ENCODE measurements at places on chromosomes 3 and 15. TPM values are rescaled to one million over a fixed set of nuclear protein-coding genes. Genes with fewer than 3 reads are reported as not detected.
A peak's percentile ranks its signal among the peaks of the same experiment; 100 is the strongest.

CFAP92 gene
- 9.4 TPM for total RNA-seq

SQOR gene
- 0.41 TPM for total RNA-seq

TNIK gene
- total RNA-seq: 2.9 TPM

DNA sequence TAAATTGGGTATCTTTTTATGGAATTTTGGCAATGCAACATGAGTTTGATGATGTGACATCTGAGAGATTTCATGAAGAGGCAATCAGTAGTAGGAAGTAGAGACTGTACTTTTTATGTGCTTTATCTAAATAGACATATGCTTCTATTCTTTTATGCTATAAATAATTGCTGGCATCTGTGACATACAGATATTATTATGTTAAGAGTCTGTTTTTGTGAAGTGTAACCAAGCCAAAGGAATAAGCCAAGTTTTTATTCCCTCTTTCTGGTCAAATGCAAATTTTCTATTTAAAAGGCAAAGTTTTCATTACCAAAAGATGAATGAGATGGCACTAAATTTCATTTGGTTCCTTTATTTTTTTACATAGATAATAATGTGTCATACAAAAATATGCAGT lies 32.4 kb downstream of the PYDC2 start:
- no peak for ATAC-seq

GRCh38 chr3:146496251-146496650 lies 26.9 kb upstream of the PLSCR2 start:
- no peak for ATAC-seq

DNA sequence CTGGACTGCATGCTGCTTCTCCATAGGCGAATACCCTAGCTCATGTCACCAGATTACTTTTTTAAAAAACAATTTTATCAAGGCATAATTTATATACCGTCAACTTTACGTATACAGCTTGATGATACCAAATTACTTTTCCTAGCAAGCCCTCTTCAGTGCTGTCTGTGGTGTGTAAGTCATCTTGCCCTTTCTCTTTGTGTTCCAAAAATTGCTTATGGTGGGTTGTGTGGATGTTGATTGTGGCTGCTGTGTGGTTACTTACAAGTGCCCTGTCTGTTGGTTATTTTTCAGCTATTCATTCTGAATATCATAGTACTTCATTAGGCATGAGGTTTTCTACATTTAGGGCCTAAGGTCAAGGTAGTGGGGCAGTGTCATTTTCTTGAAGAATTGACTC lies 12.8 kb downstream of the TMOD3 start:
- no peak for ATAC-seq

GRCh38 chr3:187025656-187026316 lies 95.5 kb downstream of the ST6GAL1 start:
- no peak for ATAC-seq

- peak; percentile 88 for ATAC-seq
Measured at GRCh38 chr3:11060500-11061251, 68.1 kb downstream of the SLC6A1 start.

GRCh38 chr15:51071578-51071977 lies 23.1 kb downstream of the TNFAIP8L3 start:
- no peak for ATAC-seq

TLR9 gene
- 0.15 TPM for total RNA-seq

DNA sequence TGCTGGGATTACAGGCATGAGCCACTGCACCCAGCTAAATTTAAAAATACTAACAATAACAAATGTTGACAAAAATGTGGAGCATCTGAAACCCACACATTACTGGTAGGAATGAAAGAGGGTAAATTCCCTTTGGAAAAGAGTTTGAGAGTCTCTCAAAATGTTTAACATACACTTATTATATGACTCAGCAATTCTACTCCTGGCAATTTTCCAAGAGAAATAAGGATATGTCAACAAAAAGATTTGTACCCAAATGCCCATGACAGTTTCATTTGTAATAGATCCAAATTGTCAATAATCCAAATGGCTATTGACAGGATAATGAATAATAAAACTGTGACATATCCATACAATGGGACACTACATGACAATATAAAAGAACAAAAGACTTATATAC lies 9.0 kb downstream of the HCLS1 start:
- ATAC-seq: no peak

DNA sequence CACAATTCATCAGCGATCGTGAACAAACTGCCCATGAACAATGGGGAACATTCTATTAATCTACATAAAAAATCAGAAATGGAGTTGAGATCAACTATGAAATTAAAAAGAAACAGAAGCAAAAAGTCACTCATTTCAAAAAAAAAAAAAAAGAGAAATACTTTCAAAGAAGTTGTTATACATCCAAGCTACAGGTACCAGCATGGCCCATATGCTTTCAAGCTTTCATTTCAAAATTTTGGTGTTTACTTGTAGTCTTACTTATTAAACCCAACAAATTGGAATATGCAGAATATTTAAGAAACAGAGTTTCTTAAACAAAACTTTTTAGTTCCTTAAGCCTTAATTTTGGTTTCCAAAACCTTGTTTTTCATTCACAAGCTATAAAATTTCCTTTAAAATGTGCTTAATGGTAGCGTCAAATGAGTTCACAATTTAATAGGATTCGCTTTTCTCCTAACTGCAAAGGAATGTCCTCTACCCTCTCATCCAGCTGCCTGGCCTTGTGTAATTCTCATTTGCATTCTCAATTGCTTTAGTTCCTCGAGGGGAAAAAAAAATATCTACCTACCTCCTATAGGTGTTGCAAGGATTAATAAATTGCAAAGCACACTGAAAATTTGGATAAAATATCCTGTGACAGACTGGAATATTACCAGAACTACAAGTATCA lies 565.2 kb downstream of the ROBO1 start:
- no peak for ATAC-seq

DNA sequence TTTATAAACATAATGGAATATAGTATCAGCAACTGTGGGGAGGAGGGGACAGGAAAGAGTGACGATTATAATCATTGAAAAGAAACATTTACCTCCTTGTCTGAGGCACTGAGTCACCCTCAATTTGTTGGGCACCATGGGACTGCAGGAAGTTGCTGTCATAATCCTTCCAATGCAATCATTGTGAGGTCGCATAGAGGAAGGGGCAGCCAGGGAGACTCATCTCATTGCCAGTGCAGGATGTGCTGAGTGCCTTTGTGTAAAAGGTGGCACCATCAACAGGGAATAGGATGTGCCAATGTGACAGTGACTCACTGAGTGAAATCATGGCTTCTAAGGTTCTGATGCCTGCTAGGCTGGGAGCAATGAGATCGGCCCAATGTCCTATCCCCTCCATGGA lies 300.4 kb upstream of the ADAMTS9 start:
- peak; percentile 51 for ATAC-seq

GOLGA8Q gene
- total RNA-seq: 0.65 TPM

GRCh38 chr3:127487196-127487595 lies 103.3 kb downstream of the TPRA1 start:
- no peak for ATAC-seq

PLSCR2 gene
- not detected for total RNA-seq

GRCh38 chr3:57971975-57972374 lies 36.2 kb upstream of the FLNB start:
- ATAC-seq: no peak

DNA sequence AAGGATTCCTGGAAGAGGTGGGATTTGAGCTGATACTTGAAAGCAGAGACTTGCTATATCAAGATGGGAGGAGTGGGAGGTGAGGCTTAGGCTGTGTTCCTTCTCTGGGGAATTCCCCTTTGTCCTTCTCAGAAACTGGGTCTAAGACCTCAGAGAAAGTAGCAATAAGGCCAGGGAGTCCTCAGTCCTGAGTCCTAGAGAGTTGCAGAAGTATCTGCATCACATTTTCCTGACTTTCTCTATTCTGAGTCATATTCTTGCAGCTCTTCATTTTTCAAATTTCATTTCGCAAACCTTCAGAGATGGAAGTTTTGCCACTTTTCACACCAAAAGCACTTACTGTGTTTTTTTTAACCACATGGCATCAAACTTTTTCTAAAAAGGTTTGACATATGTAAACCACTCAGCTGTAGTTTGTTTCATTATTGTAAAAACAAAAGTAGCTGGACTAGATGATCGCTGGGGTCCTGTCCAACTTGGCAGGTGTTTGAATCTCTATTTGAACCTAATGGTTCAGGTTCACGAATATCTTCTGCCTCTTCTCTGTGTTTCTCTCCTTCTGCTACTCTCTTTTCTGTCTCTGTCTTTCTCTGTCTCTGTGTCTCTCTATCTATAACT lies 21.3 kb downstream of the COLQ start:
- ATAC-seq: no peak

- ATAC-seq: no peak
Measured at GRCh38 chr3:79968418-79968817, 200.6 kb upstream of the ROBO1 start.

GRCh38 chr15:70014331-70014730 lies 83.4 kb downstream of the TLE3 start:
- ATAC-seq: no peak

- no peak for ATAC-seq
Measured at GRCh38 chr15:71396536-71397125, 281.4 kb downstream of the THSD4 start.

DNA sequence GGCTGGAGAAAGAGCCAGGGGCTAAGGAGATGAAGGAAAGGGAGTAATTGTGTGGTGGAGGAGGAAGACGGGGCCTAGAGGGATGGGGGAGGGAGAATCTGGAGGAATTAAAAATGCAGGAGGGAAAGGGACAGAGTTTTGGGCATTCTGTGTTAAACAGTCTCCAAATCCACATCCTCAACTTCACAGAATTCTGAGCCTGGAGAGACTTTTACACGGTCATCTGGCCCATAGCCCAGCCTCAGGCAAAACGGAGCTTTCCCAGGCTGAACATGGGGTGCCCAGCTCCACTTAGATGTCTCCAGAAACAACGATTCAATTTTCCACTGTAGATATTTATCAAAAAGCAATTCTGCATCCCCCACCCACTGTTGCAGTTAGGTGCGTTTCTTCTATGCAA lies 137.6 kb upstream of the HACD2 start:
- ATAC-seq: no peak

GRCh38 chr3:186966406-186966805 lies 36.1 kb downstream of the ST6GAL1 start:
- no peak for ATAC-seq

SLC12A1 gene
- 23.0 TPM for total RNA-seq

DNA sequence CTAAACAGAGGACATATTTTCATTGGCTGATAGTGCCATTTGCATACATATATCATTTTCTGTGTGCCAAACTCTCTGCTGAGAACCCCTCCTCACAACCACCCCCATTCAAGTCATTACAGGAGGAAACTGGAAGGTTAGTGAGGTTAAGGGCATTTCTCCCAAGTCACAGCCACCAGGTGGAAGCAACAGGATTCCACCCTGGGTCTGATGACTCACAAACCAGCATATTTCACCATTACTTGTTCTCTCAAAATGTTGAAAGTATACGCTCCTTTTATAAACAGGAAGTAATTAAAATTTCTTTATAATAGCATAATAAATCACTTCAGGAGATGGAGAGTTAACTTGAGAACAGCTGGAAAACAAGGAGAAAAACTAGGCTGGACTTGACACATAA lies 398.6 kb upstream of the WNT5A start:
- ATAC-seq: no peak

KCNMB2 gene
- 1.7 TPM for total RNA-seq

GRCh38 chr3:52925405-52926313 lies 28.3 kb upstream of the STIMATE start:
- no peak for ATAC-seq

GPR62 gene
- 0.66 TPM for total RNA-seq

DNA sequence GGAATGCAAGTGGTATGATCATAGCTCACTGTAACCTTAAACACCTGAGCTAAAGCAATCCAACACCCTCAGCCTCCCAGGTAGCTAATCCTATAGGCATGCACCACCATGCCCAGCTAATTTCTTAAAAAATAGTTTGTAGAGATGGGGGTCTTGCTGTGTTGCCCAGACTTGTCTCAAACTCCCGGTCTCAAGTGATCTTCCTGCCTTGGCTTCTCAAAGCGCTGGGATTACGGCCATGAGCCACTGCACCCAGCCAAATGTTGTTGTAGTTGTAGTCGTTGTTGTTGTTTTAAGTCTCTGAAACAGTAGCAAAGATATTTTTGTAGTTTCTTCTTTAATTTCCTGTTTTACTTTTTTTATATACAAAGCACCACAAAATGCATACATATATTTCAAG lies 616.6 kb downstream of the NAALADL2 start:
- ATAC-seq: no peak

GRCh38 chr3:53729618-53730017 lies 116.6 kb downstream of the CHDH start:
- ATAC-seq: no peak

- ATAC-seq: no peak
Measured at GRCh38 chr15:74262151-74262550, 26.0 kb downstream of the CCDC33 start.

DNA sequence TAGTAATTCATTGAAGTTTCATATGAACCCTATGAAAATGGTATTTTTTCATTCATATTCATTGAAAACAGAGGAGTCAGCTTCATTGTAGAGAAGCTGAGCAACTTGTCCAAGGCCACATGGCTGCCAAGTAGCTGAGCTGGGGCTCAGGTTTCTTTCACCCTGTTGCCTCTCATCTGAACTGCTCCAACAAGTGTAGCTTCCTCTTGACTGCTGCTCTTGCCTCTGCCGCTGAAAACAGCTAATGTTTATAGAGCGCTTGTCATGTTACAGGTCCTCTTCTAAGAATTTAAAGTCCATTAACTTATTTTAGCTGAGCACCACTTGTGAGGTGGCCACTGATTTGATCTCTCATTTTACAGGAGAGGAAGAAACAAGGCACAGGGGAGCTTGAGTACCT lies 81.1 kb downstream of the PDCD6IP start:
- ATAC-seq: no peak

RTP4 gene
- 0.31 TPM for total RNA-seq

Measured in motor neuron (in vitro differentiated cells).